ENCODE measurements at places on chromosomes 3 and 15.

GRCh38 chr15:46607077-46607476 lies 972.2 kb downstream of the SQOR start:
- no peak for DNase-seq

- no peak for DNase-seq
Observed at GRCh38 chr3:197025736-197026480, 3.7 kb downstream of the MELTF start.

DNA sequence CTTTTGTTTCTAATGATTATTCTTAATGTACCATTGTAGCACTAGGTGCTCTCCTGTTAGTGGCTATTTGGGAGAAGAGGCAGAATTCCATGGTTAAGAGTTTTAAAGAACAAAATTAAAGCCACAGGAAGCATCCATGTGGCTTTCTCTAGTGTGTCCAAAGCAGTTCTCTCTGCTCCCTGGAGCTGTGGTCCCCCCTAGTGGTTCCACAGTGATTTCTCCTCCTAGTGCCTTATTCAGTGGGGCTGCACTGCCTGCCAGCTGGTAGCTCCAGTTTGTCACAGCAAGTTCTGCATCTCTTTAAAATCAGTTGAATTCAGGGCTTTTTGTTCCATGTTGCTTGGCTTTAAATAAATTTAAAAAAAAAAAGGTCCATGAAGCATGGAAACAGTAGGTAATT lies 39.6 kb upstream of the FAM98B start:
- no peak for DNase-seq

- DNase-seq = peak; percentile 65
Observed at GRCh38 chr15:91852741-91853510, 582 bp upstream of the SLCO3A1 start.

GRCh38 chr3:183688874-183689273 lies 8.7 kb upstream of the YEATS2 start:
- DNase-seq = no peak

DNA sequence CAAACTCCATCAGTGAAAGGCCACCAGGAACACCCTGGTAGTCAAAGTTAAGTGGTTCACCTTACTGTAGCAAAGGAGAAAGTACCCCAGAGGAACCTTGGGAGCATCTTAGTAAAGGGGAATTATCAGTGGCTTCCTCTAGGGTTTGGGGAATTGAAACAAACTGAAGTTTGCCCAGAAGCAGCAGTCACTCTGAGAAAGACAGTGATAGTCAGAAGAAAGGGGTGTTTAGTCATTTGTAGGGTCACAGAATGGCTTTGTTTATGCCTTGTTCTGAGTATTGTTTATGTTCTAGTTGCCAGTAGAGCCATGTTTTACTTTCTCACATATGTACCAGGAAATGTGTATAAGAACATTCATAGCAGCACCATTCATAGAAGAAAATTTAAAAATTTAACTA lies 93.8 kb downstream of the FHIT start:
- DNase-seq = no peak

DNA sequence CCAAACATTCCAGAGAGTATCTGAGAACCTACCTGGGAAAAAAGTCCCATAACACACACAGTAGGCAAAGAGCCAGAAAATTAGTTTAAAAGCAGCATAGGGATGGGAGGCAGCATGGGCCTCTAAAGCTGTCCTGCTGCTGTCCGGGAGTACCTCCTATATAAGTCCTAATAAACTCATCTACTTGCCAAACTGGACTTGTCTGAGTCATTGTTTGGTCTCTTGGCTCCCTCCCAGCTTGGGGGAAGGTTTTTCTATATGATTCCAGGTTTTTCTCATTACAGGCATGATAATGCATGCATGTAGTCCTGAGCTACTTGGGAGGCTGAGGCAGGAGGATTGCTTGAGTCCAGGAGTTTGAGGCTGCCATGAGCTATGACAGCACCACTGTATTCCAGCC lies 17.5 kb upstream of the HACD2 start:
- DNase-seq = no peak

DNA sequence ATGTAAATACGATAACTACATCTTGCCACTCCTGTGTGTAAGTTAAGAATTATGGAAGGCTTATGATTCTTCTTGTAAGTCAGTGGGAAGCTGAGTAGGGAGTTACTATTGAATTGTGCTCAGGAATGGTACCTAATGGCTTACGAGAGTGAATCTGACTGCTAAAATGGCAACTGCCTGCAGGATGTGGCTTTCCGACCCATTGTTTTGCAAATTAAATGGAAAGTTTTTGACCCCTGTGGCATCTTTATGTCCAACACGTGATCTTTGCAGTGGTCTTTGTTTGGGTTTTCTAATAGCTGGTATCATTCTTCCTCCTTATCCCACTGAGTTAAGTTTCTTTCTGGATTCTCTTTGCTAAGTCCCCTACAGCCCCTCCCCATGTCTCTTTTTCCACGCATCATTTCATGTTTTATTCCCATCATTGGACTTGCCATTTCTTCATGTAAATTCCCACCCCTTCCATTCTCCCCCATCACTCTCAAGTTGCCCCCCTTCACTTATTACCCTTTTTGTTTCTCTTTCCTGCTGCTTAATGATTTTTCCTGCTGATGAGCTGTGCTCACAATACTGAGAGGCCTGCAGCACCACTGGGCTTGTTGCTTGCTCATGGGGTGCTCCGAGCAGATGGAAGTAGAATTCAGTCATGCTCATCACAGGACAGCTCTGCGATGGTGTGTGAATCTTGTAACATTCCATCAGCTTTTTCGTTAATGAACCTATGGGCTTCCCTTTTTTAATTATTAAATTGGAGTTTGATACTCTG lies 428.2 kb upstream of the IL12A start:
- DNase-seq = no peak

DNA sequence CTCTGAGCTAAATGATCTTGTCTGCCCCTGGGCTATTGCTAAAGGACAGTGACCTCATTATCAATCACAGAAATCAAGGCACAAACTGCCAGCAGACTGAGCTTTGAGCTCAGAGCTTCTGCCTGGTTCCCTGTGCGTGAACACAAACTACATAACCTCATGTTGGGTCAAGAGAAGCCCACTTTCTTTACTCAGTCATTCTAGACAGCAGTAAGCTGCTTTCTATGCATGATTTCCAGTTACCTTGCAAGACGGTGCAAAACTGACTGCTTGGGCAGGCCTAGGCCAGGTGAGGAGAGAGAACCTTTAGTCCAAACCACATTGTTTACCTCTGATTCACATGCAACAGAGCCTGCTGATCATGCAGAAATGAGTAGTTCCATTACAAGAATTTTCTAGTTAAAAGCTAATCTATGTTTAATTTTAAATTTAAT lies 75.1 kb downstream of the ARRDC4 start:
- DNase-seq = no peak

DNA sequence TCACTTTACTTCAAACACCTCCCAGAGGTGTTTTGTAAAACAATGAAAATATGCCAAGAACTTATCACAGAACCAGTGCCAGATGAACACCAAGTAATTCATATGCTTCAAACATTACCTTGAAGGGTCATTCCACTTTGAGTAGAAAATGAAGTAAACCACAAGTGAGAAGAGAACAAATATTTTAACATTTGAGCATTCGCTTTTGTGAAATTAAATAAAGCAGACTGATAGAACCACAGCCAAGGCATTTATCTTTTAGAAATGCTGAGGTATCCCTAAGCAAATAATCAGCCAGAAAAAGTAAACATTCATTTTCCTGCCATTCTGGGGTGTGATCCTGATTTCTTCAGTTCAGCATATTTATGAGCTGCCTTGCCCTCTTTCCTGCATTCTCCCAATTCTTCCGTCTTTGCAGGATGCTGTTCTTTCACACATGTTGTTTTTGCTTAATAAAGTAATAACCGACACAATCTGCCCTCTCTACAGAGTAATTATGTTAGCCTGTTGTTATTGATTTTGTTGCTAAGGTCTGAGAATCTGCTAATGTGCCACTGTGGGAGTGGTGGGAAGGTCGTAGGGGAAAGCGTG lies 235.6 kb upstream of the TGFBR2 start:
- DNase-seq = no peak

DNA sequence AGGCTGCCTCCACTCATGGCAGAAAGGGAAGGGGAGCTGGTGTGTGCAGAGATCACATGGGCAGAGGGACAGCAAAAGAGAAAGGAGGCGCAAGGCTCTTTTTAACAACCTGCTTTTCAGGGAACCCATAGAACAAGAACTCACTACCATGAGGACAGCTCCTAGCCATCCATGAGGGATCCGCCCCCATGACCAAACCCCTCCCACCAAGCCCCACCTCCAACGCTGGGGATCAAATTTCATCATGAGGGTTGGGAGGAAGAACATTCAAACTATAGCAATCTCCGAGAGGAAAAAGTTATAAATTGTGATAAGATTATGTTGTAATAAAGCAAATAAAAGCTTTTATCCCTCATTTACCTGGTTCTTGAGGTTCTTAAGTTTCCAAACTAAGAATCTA lies 84.7 kb upstream of the LMCD1 start:
- no peak for DNase-seq

Measured in stimulated activated CD8-positive, alpha-beta memory T cell treated with anti-CD3 and anti-CD28 coated beads, Interleukin-7, amount 100 ng/mL, for 4 hours (primary cell).